CD4-positive, alpha-beta T cell treated with Interleukin-10 for 1 hour (primary cell): ENCODE measurements at places on chromosomes 5 and 9.

- no peak for DNase-seq
These were observed 151.3 kb downstream of the EBF1 start for GRCh38 chr5:158948376-158948886.

GRCh38 chr9:98330831-98331230, 75.4 kb upstream of the TBC1D2 start:
- DNase-seq, result no peak

- DNase-seq, result no peak
These were observed 2.2 kb downstream of the DCP2 start for GRCh38 chr5:112978836-112979235.

DNA sequence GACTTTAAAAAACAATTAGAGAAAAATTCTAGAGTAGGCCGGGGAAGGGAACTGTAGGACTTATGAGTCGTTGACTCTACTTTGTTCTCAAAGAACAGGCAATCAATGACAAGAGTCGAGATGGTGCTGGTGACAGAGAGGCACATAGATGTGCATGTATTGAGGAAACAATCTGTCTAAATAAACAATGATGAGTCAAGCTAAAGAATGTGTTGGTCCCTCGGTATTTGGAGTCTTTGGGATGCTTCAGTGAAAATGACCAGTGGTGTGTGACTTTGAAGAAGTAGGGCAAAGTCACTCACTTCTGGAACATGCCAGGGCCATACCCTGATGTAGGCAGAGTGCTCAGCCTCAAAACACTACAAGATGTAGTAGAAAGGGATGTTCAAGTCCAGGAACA, 288.1 kb upstream of the PANK3 start:
- DNase-seq, result no peak

GRCh38 chr5:145718956-145719355, 116.2 kb downstream of the PRELID2 start:
- no peak for DNase-seq

GRCh38 chr9:9133526-9133925, 1333.9 kb upstream of the DMAC1 start:
- DNase-seq, result no peak

DNA sequence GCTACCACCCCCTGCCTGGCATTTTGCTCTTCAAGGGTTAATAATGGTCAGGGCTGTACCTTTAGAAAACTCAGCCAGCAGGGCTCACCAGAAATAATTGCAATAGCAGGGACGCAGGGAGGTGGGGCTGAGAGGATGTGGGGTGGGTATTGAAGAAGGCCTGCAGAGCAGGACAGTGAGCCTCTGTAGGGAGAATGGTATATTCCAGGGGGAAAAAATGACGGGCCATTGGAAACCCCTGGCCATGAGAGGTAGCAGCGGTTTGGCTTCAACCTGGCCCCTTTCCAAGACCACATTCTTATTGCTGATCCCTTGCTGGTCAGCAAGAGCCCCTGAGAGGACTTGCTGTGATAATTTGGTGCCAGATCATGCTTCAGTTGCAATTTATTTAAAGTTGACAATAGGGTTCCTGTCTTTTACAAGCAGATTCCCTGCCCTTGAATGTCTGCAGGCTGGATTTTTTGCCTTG, 36.7 kb upstream of the CTNNA1 start:
- no peak for DNase-seq

DNA sequence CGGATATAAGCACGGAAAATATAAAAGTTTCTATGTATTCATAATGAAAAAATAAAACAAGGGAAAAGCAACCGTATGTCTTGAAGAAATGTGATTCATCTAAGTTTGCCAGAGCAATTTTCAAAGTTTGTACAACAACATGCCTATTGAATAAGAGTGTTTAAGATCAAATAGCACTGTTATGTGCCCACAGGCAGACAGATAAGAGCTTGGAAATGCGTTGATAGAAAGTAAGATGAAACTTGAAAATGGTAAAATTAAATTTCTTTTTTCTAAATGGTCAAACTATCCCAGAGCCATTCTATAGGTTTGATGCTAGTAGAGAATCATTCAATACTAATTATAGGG, 189.4 kb downstream of the FANCC start:
- no peak for DNase-seq

DNA sequence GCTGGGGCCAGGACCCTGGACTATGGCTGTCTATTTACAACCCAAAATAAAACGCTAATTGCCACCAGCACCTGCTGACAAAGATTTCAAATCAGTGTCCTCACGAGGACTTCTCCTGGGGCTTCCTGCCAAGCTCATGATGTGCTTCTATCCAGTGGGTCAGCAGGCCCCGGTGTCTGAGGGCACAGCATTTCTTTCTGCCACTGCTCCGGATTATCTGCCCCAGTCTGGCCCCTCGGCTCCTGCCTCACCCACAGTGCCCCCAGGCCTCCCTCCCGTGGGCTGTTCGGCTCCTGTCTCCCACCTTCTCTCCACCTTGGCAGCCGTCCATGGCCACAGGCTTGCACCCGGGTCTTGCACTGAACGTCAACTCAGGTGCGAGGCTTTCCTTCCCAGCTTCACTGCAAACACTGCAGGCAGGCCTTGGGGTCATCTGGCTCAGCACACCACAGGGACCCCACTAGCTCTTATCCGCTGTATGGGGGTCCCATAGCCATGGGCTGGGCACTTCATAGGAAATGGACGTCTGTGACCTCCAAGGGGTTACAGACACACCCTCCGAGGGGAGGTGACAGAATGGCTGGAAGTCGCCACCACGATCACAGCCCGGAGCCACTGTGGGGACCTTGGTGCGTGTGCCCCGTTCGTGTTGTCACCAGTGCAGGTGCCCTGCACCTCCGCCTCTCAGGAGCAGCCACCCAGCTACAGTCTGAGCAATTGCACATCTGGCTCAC, 43.8 kb upstream of the FCN1 start:
- no peak for DNase-seq

- no peak for DNase-seq
These were observed 175.5 kb downstream of the ANXA1 start for GRCh38 chr9:73327149-73327548.

GRCh38 chr5:96753848-96754247, 53.9 kb downstream of the ERAP1 start:
- no peak for DNase-seq

GRCh38 chr9:119961774-119962424, 592.7 kb upstream of the BRINP1 start:
- DNase-seq, result no peak

DNA sequence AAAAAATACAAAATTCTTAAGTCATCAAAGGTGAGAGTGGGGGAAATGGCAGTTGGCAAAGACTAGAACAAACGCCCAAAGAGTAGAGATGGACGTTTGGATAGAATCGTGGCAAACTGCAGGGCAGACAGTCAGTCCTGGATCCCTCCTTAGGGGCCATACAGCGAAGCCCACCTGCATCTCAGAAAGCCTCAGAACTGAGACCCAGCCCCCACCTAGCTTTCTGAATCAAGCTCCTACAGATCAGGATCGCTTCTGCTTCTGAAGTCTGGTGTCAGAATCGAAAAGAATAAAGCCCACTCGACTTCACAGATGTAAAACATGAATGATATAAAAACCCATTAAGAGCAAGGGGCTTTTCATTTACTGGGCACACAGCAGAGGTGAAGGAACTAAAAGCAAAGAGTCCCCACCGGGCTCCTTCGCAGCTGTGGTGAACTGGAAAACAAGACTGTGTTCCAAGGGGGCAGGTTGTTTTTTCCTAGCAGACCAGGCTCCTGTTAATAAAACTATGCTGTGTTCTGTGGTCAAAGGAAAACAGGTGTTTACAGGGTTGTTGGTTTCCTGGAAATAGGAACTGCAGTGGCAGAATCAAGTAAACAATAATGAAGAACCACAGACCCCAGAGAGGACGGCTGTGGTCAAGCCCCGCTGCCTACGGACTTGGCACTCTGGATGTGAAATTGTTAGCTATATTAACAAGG, 91.8 kb downstream of the TLE1 start:
- DNase-seq, result no peak

DNA sequence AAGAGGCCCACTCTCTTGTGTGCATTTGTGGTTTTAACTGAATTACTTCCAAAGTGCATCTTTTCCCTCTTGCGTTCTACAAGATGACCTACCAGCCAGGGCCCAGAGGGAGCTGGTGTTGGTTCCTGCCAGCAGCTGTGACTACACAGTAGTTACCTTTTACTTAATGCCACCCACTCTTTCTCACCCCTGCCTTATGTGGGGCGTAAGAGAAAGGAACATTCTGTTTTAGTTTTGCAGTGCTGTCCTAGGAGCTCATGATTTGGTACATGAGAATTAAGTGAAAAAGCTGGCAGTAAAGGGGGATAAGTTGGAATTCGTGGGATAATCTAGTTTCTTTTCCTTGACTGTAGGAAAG, 45.4 kb downstream of the RCL1 start:
- DNase-seq, result no peak

DNA sequence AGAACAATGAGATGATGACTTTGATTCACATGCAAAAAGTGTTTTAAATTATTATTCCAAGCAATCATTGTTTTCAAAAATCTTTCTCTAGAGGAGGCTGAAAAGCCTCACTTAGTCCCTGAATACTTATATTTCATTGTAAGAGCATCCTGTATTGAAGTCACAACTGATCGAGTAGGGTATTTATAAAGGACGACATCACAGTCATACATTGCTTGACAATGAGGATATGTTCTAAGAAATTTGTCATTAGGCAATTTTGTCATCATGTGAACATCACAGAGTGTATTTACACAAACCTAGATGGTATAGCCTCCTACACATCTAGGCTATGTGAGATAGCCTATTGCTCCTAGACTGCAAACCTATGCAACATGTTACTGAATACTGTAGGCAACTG, 510.4 kb upstream of the RGMB start:
- no peak for DNase-seq

GRCh38 chr5:149999359-149999758, 1.1 kb downstream of the TIGD6 start:
- no peak for DNase-seq

DNA sequence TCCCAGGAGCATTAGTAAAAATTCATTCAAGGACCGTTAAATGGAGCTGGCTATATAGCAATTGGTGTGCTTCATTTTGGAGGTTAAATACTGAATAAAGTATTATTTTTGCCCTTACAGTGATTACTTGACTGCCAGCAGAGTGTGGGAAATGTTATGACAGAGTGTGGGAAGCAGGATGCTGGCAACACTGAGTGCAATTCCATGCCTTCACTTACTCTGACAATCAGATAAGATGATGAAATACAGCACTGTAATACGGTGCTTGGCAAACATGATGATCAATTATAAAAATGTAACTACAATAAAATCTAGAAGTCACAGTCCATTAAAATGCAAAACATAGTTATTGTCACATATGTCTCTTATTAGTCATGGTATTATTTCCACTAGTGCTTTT, 651.3 kb downstream of the PTPRD start:
- no peak for DNase-seq

DNA sequence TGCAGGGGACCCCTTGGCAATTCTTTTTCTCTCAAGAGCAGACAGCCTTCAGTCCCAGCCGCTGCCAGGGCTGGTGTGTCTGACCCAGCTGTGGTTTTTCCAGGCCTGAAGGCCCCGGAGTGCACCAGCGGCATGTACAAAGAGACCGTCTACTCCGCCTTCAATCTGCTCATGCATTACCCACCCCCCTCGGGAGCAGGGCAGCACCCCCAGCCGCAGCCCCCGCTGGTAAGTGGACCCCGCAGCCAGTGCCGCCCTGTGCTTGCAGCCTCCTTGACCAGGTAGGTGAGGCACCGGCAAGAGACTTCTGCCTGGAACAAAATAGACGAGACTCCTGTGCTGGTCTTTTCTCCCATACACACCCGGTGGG, 1.3 kb downstream of the TCF7 start:
- no peak for DNase-seq

DNA sequence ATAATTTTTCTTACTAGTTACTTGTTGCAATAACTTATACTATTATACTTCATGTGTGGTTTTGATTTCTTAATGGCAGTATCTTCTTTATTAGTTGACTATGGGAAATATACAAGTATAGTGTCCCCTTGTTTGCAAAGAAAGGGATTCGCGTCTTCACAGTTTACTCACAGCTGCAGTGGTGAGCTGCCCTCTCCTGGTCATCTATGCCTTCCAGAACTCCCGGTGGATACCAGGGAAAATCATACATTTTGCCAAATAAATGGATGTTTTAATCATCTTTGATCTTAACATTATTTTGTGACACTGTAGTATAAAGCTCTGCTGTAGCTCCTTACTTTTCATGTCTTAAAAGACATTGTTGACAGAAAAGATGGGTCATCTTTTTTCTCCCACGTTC, 142.0 kb downstream of the ZCCHC7 start:
- DNase-seq, result peak; percentile 3

DNA sequence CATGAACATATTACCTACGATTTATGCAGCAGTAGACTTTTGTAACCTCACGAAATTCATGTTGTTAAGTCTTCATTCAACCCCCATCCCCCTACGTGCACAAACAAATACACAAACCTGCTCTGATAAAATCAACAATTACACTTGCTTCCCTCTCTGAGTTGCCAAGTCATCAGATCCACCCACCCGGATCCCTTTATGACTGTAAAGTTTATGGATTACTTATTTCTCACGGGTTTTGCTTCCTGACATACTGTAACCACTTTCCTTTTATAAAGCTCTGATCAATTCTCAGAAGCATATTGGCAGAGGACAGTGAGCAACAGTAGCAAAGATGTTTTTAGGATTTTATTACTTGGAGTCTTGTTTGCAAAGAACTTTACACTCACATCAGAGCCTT, 70.5 kb downstream of the MLLT3 start:
- DNase-seq, result no peak

- DNase-seq, result no peak
These were observed 271.1 kb upstream of the MVB12B start for GRCh38 chr9:126055381-126055985.

GRCh38 chr9:89441986-89442385, 55.9 kb downstream of the SEMA4D start:
- DNase-seq, result no peak

DNA sequence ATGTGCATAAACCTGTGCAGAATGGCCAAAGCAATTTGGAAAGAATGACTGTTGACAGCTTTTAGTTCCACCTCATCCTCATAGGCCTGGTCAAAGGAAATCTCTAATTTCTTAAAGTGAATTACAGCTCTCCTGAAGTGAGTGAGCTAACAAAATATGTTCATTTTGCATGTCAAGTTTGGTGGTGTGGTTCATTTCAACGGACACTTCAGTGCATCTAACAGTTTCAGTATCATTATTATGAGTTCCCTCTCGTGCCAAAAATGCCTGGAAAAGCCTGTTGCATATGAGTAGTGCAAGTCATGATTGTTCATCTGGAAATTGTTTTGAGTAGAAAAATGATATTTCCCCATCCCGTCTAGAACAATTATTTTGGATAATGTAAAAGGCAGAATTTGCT, 53.2 kb upstream of the HMHB1 start:
- DNase-seq, result no peak

- no peak for DNase-seq
These were observed 139.8 kb downstream of the COL23A1 start for GRCh38 chr5:178450121-178451028.

- no peak for DNase-seq
These were observed 27.1 kb downstream of the IRX4 start for GRCh38 chr5:1855596-1855995.

- no peak for DNase-seq
These were observed 14.7 kb downstream of the FBP1 start for GRCh38 chr9:94624629-94625028.
